T-helper 1 cell (primary cell): ENCODE measurements at places on chromosomes 5 and 9.

DNA sequence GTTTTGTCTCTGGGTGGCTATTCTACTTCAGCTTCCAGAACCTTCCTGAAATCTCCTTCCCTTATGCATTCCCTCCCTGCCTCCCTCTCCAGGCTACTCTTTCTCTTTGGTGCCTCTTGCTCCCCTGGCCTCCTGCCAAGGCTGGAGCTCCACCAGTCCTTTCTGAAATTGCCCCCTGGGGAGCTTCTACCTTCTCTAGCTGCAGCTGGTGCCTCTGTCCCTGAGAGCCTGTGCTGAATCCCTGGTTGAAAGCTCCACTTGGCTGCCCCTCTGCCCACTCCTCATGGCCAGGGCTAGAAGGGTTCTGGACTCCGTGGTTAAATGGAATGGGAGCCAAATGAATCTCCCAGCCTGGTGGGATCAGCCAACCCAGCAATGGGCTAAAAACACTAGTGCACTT lies 80.1 kb downstream of the COL15A1 start:
- DNase-seq = no peak

- DNase-seq = no peak
These were observed 844 bp upstream of the MCCC2 start for GRCh38 chr5:71586052-71586940.

DNA sequence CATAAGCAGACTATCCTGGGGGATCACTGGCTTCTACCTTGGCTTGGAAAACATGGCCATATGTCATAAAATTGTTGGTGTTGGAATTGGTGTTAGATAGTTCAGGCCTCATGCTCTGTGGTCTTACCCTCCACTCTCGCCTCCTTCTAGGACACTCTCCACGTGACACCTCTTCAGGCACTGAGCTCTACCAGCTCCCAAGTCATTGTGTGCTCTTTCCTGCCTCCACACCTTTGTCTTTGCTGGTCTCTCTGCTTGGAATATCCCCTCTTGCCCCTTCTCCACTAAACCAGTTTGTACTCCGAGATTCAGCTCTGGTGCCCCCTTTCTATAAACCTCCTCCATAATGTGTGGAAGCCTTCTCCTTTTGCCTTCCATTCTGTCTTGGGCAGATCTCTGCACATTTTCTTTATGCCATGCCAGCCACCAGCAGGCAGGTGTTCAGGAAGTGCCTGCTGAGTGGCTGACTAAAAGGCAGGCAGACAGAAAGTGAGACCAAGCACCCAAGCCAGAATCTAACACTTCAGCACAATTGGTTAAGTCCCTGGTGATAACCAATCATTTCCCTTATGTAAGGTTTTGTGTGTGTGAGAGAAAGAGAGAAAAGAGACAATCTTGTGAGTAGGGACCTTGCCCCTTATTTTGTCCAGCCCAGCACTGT lies 37.7 kb downstream of the SAR1B start:
- DNase-seq = no peak

- no peak for DNase-seq
These were observed 203.7 kb downstream of the SH3GL2 start for GRCh38 chr9:17782430-17783149.

GRCh38 chr5:166370928-166371690 lies 1920.3 kb upstream of the WWC1 start:
- no peak for DNase-seq

- DNase-seq = no peak
These were observed 955 bp downstream of the CDH6 start for GRCh38 chr5:31194468-31194813.

- DNase-seq = no peak
These were observed 15.3 kb upstream of the ELAVL2 start for GRCh38 chr9:23841304-23841703.

- no peak for DNase-seq
These were observed 99.7 kb downstream of the SCAI start for GRCh38 chr9:125043631-125044030.

DNA sequence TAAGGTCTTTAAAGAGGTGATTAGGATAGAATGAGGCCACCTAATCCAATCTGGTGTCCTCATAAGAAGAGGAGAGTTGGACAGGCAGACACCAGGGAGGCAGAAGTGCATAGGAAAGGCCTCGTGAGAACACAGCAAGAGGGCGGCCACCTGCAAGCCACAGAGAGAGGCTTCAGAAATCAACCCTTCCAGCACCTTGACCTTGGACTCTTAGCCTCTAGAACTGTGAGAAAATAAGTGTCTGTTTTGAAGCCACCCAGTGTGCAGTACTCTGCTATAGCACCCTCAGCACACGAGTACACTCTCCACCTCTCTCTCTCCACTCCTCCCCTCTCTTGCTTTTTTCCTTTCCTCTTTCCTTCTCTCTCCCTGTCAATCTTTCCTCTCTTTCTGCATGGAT lies 26.8 kb downstream of the NIPAL4 start:
- no peak for DNase-seq

- no peak for DNase-seq
These were observed 2.0 kb downstream of the KCNN2 start for GRCh38 chr5:114363837-114364236.

DNA sequence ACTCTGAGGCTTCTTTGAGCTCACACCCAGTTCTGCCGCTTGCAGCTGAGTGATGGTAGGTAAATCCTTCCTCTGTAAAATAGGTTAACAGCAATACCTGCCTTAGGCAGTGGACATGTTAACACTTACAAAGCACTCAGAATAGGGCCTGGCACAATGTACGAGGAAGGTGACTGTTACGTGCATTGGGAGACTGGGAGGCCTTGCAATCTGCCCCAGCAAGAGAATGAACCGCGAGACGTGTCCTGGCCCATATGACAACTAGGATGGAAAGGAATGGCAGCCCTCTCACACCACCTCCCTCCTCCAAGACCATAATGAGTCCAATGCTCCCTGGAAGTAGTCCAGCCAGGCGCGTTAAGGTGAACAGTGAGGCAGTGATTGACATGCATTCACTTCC lies 23.1 kb upstream of the AKNA start:
- DNase-seq = no peak

DNA sequence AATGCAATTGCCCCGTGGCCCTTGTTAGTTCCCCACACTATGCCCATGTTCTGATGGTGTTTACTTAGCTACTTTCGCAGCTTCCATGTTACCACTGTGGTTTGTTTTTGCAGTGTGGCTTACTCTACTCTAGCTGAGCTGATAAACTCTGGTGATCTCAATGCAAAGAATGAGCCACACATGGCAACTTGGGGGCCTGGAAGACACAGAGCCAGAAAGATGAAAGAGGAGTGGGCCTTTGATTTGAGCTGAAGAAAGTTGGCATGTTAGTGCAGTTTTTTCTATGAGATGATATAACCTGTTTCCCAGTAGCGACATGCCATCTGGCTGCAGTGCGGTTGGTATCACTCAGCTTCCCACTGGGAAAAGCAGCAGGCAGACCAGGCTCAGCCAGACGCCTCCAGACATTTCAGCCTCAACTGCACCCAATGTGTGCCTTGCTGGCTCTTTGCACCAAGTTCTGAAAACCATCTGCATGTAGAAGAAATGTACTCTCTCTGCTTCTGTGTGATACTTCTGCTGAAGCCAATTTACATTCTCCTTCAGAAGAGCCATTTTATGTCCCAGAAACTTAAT lies 329.4 kb downstream of the ARHGEF28 start:
- no peak for DNase-seq
